ENCODE measurements at places on chromosomes 6 and 20.

- peak; percentile 77 for DNase-seq
These were observed 36.9 kb upstream of the BLCAP start for GRCh38 chr20:37564388-37565133.

DNA sequence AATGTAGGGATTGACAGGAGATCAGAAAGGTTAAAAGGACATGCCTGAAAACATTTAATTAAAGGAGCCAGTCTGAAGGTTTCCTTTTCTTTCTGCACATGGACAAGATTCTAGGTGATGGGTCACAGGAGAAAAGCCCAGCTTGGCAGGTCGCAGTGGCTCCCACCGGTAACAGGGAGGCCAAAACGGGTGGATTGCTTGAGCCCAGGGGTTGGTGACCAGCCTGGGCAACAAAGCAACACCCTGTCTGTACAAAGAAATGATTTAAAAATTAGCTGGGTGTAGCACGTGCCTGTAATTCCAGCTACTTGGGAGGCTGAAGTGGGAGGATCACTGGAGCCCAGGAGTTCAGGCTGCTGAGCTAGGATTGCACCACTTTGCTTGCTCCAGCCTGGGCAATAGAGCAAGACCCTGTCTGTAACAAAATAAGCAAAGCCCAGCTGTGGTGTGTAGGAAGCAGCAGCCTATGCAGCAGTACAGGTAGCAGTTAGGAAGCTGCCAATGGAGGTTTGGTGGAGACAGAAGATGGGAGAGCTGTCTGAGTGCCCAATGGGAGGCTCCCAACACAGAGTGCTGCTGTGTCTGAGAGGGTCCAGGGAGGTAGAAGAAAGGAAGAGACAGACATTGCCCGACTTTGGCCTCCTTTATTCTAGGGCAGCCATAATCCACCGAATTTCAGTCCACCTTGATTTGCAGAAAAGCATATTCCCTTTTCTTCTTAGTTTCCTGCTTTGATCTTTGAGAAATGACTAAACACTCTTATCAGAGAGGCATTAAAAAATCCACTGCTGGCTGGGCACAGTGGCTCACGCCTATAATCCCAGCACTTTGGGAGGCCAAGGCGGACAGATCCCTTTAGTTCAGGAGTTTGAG lies 7.1 kb upstream of the AP5S1 start:
- DNase-seq = no peak

DNA sequence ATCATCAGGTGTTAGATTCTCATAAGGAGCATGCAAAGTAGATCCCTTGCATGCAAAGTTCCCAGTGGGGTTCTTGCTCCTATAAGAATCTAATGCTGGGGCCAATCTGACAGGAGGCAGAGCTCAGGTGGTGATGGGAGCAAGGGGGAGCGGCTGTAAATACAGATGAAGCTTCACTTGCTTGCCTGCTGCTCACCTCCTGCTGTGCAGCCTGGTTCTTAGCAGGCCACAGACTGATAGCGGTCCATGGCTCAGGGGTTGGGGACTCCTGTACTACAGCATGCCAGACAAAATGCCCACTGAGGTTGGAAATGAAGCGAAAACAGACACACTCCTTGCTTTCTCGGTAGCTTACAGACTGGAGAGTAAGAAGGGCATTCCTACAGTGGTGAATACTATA lies 386.8 kb downstream of the PLCB1 start:
- no peak for DNase-seq

DNA sequence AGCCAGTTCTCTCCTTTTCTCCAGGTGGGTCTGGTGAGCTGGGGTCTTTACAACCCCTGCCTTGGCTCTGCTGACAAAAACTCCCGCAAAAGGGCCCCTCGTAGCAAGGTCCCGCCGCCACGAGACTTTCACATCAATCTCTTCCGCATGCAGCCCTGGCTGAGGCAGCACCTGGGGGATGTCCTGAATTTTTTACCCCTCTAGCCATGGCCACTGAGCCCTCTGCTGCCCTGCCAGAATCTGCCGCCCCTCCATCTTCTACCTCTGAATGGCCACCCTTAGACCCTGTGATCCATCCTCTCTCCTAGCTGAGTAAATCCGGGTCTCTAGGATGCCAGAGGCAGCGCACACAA lies 765 bp upstream of the CFB start:
- DNase-seq = no peak

DNA sequence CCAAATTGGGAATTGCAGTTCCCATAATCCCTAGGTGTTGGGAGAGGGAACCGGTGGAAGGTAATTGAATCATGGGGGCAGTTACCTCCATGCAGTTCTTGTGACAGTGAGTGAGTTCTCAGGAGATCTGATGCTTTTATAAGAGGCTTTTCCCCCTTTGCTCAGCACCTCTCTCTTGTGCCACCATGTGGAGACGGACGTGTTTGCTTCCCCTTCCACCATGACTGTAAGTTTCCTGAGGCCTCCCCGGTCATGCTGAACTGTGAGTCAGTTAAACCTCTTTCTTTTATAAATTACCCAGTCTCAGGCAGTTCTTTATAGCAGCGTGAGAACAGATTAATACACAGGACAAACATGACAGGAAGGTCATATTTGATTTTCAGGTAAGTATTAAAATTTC lies 25.3 kb upstream of the HECA start:
- no peak for DNase-seq

GRCh38 chr20:1307171-1307570 lies 21.8 kb downstream of the SDCBP2 start:
- no peak for DNase-seq

DNA sequence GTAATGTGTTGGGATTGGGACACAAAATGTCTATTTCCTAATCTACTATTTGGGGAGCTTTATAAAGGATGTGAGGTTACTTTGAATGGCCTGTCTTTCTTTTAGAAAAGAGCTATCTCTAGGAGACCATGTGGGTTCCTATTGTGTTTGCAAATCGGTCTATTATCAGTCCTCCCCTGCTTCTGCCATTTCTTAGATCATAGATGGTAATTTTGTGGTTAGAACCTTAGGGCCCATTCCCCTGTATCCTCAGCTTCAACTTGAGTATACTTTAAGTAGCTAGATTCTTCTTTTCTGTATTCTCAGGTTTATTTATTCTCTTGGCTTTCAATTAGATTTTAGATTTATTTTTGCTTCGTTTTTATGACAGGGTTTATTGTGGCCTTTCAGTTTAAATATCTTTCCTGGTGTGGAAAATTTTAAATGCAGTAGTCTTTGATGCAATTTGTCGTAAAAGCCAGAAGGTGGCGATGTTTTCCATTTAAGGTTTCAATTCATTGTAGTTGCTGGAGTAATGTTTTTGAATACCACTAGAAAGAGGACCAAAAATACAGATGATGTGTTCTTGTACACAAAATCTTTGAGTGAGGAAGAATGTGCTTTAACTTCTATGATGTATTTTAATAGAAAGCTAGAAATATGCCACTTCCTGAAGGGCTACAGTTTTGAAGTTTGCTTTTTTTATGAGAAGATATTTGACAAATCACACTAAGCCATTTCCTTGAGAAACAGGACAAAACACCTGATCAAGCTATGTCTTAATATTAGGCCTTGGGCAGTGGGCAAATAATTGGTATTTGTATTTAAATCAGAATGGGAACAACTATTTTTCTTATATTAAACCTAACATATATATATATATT lies 20.3 kb downstream of the TBPL1 start:
- no peak for DNase-seq

- no peak for DNase-seq
These were observed 79.2 kb downstream of the PRND start for GRCh38 chr20:4800676-4801449.

DNA sequence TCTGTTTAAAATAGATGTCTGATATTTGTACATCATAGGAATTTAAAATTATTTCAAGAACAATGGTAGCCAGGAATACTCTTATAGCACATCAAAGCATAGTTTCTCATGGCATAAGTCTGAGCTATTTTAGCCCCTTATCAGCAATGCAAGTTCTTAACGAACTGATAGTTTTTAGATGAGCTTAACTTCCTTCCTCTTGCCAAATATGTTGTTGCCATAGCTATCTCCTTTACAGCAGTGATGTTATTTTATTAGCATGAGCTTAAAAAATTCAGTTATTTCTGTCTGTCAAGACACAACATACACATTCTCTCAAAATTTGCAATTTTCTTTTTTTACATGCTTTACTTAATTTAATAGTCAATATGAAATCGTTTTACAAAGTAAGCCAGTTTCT lies 867.2 kb downstream of the PHF3 start:
- DNase-seq = no peak

- no peak for DNase-seq
These were observed 25.2 kb upstream of the GTSF1L start for GRCh38 chr20:43752051-43752360.

- DNase-seq = no peak
These were observed 52.1 kb upstream of the CD93 start for GRCh38 chr20:23138226-23138625.

DNA sequence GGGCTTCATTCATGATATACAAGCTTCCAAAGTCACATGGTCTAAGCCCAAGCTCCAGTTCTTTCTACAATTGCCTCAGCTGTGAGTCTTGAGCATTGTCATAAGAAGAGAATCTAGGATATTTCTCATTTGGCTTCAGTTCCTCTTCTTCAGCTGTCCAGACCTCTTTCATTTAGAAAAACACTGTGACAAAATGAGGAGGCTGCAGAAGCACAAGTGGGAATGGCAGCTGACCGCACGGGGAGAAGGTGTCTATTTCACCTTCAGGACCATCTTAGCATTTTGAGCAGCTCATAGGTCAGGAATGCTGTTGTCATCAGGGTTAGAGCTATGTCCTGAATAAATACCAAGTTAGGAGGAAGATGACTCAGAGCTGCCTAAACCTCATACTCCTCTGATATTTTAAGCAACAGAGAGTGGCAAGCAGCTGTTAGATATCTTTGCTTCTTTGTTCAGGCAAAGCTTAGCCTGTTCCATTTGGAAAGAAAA lies 390.1 kb upstream of the CITED2 start:
- DNase-seq = no peak

DNA sequence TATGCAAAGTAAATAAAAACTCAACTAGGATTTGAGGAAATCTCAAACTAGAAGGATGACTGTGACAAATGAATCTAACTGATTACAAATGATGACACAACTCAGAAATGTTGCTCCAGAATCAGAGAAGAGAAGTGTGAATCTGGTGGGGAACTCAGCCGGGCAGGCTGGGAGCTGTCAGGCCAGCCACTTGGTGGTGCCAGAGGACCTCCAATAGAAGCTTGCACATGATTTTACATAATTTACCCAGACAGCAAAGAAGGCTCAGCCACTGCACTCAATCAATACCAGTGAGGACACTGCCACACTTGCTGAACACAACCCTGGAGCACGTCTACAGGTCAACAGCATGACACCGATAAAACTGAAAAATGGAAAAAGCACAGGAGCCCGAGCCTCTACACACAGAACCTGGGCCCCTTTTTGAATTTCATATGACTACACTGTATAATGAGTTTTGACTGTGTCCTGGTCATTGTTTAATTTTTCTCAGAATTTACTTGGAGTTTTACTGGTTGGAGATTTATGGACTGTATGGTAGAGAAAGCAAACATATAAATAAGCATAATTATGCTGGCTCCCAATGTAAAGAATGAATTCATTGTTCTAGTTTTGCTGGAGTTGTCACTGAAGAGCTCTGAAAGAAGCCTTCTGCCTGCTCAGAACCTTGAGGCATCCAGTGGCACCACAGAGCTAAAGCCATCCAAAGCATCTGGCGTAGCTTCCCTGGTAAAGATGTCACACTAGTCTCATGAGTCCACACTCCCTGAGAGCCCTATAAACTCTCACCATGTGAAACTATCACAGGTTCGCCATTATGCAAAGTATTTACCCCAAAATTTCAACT lies 296.5 kb downstream of the THBS2 start:
- no peak for DNase-seq

- no peak for DNase-seq
These were observed 547.1 kb upstream of the ZNF337 start for GRCh38 chr20:26243731-26244130.

DNA sequence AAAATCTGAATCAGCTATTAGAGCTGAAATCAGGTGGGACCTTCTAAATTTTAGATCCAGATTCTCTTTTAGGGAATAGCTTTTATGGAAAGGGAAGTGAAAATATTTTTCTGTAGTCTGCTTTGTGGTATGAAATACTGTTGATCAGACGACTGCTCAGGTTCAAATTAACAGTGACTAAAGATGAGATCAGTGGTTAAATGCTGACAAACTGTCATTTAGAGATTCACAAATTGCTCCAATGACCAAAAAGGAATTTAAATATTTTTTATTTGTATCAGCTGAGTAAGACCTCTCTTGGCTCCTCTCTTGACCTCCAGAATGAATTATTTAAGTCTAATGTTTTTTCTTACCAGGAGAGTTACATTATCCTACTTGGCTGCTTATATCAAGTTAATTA lies 77.3 kb downstream of the KCNQ5 start:
- no peak for DNase-seq

DNA sequence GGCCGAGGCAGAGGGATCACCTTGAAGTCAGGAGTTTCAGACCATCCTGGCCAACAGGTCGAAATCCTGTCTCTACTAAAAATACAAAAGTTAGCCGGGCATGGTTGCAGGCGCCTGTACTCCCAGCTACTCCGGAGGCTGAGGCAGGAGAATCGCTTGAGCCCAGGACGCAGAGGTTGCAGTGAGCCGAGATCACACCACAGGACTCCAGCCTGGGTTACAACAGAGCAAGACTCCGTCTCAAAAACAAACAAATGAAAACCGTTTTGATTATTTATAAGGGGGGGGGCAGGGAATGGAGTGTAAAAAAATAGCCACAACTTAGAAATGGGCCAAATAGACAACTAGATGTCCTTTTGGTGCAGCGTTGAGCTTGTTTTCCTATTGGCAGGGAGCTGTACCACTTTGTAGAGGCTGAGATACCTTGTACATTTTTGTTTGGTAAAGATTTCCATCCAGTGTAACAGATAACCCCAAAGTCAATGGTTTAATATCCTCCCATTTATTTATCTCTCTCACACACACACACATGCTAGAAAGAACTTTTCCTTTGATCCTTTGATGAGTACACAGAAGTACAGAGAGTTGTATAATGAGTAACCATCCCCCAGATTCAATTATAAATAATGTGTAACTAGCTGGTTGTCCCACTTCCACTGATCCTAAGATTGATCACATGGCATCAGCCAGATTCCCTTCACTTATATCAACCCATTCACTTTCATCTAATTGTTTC lies 477.5 kb downstream of the PRKN start:
- DNase-seq = peak; percentile 5

DNA sequence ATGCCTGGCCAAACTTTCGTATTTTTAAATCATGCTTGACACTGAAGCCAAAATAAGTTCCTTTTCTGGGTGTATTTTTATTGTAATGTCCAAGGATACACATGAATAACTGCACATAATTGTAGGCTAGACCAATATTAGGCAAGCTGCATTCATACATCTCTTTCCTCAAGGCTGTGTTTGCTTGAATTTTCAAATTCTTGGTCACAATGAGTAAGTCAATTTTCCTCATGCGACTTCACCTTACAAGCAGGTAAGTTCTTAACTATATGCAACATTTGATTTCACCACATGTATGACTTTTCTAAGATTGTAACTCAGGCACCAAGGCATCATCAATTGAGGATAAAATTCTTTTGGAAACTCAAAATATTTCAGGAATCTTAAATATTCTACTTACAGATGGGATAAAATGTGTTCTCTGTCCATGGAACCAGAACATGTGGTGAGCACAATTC lies 112.4 kb upstream of the ZNF217 start:
- DNase-seq = no peak

All from right kidney (tissue), 9 donors.